Activated CD8-positive, alpha-beta T cell treated with anti-CD3 and anti-CD28 coated beads for 36 hours (primary cell): ENCODE measurements at places on chromosomes 13 and 19. TPM values are rescaled to one million over a fixed set of nuclear protein-coding genes. Genes with fewer than 3 reads are reported as not detected.

Gene ZNF528
- total RNA-seq, result 8.3 TPM

- peaks cover 30% of the 10 kb centered on the region for H3K27me3 ChIP-seq
- no peak overlapping the region for H3K27ac ChIP-seq
- H3K4me3 ChIP-seq, result peak overlapping the region; percentile 71
- peaks cover 10% of the 10 kb centered on the region for H3K4me1 ChIP-seq
- no peak for DNase-seq
- H3K36me3 ChIP-seq, result no peaks in the 10 kb centered on the region
Measured at GRCh38 chr13:23579896-23580683, 9.9 kb downstream of the TNFRSF19 start.

DNA sequence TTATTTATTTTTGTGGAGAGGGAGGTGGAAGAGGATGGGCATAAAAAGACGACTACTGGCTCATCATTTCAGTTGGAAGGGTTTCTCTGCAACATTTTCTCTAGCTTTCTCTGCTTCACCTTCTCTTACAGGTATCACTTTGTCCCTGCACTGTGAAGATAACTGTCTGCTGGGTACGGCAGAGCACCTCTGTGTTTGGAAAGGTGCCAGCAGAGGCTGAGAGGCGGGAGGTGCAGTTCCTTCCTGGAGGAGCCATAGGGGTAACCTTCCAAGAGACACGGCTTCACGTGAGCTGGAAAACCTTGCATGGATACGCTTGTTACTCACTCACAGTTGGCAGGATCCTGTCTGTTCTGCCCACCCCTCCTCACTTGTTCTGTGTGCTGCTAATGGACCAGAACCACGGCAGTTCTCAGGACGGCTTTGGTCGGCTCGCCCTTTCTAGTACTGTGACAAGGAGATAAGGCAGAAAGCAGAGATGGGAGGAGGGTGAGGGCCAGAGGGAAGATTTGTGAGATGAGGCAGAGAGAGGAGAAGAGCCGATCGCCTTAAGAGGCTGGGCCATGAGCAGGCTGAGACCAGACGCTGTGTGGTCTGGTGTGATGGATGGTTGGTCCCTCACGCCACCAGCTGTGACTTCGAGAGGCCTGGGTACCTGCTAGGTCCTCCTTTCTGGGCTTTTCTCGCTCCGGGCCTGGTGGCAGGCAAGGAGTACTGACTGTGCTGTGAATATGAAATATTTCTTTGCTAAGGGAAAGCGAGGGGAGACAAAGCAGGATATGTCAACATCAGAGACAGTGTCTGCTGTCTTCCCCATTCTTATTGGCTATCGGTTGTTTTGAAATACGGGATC lies 66.8 kb downstream of the MRPL57 start:
- DNase-seq, result no peak
- peaks cover 7% of the 10 kb centered on the region for H3K4me1 ChIP-seq
- no peak overlapping the region for H3K4me3 ChIP-seq
- no peak overlapping the region for H3K27ac ChIP-seq
- no peaks in the 10 kb centered on the region for H3K27me3 ChIP-seq

DNA sequence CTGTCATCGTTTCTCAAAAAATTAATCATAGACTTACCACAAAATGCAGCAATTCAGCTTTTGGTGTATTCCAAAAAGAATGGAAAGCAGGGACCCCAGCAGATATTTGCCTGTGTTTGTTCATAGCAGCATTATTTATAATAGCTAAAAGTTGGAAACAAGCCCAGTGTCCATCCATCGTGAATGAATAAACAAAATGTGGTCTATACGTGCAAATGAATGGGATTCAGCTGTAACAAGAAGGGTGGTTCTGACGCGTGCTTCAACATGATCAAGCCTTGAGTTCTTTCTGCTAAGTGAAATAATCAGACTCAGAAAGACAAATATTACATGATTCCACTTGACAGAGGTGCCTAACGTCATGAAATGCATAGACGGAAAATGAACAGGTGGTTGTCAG lies 36.4 kb downstream of the PSG11 start:
- no peak for DNase-seq
- no peaks in the 10 kb centered on the region for H3K36me3 ChIP-seq
- H3K27me3 ChIP-seq, result peaks cover 27% of the 10 kb centered on the region
- no peak overlapping the region for H3K27ac ChIP-seq

GRCh38 chr19:23917856-23918255 lies 3.2 kb downstream of the ZNF726 start:
- peaks cover 22% of the 10 kb centered on the region for H3K4me1 ChIP-seq
- H3K27me3 ChIP-seq, result no peaks in the 10 kb centered on the region
- H3K36me3 ChIP-seq, result peaks cover 54% of the 10 kb centered on the region
- no peak overlapping the region for H3K4me3 ChIP-seq
- H3K27ac ChIP-seq, result peak overlapping the region; percentile 8
- no peak for DNase-seq

DNA sequence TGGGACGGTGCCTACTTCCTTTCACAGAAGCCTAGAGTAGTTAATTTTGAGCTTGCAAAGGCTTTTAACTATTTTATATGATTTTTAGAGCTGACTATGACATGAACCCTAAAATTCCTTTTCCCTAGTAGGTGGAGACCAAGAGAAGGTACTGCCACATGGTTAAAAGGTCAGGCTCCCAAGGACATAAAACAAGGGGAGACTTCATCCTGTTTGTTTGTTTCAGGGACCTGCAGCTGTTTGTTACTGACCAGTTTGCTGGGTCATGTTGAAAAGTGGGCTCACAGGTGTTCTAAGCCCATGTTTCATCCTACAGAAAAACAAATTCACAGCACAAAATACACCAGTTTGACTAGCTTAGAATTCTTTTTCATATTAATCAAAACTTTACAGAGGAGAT lies 3.9 kb upstream of the ZNF460 start:
- H3K36me3 ChIP-seq, result peaks cover 43% of the 10 kb centered on the region
- no peak overlapping the region for H3K27ac ChIP-seq
- no peaks in the 10 kb centered on the region for H3K27me3 ChIP-seq

DNA sequence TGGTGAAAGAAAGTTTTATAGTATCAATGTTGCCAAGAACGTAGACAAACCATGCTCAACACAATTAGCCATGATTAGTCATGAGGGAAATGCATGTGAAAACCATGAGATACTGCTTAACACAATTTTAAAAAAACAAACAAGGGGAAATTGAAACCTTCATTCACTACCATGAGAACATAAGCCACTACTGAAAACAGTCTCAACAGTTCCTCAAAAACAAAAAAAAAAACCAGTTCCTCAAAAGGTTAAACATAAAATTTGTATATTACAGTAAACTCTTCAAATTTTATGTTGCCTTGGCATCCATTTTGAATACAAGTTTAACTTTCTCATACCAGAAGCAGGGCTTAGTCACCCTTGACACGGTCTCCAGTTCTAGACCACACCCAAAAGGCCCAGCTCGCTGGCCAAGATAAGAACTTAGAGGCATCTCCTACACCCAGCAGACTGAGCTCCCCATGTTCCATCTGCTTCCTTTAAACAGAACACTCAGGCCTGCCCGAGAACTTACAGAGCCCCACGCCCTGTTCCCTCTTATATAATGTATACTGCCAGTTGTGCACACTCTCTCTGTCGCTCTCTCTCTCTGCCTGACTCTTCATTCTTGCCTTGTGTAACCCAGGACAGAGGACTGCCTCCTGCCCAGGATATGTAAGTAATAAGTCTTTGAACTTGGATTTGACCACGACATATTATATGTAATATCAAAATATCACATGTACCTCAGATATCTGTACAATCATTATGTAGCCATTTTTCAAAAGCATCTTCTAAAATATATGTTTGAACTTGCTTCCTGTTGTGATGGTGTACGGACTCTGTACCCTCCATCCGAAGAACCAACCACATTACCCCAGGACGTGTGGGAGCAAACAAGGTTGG lies 67.4 kb downstream of the STK24 start:
- peak overlapping the region; percentile 87 for H3K27ac ChIP-seq
- peaks cover 90% of the 10 kb centered on the region for H3K4me1 ChIP-seq
- no peaks in the 10 kb centered on the region for H3K27me3 ChIP-seq
- peak; percentile 72 for DNase-seq

GRCh38 chr19:34497112-34497805 lies 15.7 kb downstream of the WTIP start:
- H3K27me3 ChIP-seq, result peaks cover 3% of the 10 kb centered on the region
- DNase-seq, result no peak
- H3K4me1 ChIP-seq, result peaks cover 7% of the 10 kb centered on the region
- H3K27ac ChIP-seq, result no peak overlapping the region
